PC-3 (cell line): ENCODE measurements at places on chromosomes 5 and 9. TPM values are rescaled to one million over a fixed set of nuclear protein-coding genes. Genes with fewer than 3 reads are reported as not detected.

DNA sequence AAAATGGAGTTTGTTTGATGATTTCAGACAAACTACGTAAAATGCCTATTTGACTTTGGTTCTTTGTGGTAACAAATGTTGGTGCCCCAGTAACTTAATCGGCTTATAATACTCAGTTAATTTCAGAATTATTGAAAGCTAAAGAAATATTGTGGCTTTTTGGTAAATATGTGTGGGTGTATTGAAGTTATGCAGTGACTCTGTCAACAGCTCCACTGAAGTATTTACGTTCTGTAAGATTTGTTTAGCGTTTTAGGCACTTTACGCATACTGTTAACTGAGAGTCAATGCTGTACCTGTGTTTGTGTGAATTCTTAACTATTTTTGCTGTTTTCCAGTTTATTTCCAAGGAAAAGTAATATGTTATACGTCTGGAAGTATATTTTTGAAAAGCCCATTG lies 2.2 kb downstream of the RAD23B start:
- DNase-seq, result no peak

DNA sequence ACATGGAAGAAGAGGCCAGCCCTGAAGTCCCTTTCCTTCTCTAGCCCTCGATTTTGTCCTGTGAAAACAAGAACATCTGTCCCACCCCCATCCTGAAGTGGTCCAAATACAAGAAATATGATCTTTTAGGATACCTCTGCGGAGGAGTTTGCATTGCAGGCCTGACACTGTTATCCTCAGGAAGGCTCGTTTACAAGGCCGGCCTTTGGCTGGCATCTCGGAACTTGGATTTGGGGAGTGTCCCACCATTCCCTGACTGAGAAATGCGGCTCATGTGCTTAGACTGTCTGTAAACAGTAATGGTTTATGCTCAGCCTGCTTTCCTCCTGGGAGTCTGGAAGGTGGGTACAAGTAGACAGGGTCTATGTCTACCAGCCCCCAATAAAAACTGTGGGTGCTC lies 26.4 kb downstream of the WHRN start:
- DNase-seq, result no peak

GRCh38 chr9:128416014-128416413 lies 4.6 kb upstream of the CERCAM start:
- peak; percentile 51 for DNase-seq

DNA sequence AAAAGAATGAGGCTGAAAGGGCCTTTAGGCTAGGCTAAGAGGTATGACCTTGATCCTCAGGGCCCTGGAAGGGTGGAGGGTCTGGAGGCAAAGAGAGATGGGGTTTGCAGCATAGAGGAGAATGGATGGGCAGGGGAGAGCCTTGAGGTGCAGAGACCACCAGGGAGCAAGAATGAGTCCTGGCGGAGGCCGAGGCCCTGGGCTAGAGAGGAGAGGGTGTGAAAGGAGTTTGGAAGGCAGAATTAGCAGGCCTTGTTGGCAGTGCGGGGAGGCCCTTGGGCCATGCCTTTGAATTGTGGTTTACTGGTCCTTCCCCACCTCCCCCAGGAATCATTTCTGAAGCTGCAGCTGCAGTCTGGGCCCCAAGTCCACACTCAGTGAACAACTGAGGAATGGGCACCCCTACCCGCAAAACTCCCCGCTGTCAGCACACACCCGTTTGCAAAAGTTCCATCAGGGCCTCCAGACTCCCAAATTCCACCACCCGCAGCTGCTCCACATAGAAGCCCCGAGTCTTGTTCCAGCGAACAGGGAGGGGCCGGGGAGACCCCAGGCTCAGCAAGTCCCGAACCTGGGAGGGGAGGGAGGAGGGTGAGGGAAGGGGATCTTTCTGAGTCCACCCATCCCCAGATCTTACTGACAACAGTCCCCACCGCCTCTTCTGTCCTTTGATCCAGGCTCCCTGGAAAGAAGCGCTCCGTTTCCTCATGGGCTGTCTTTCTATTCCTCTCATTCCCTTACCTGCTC lies 2.1 kb downstream of the KIF12 start:
- DNase-seq, result no peak

DNA sequence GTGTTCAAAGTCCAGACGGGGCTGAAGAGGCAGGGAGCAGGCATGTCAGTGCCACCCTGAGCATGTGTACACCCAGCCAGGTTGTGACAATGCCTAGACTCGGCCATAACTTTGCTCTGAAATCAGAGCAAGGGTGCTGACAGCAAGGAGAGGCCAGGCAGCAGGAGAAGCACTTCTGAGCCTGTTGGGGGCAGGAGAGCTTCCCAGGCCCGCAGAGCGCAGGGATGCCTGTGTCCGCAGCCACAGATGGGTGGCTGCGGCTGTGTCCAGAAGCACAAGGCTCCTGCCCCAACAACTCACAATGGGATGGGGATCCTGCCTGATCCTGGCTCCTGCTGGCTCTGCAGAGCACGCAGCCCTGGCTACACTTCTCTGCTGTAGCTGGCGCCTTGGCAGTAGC lies 373.9 kb downstream of the CHSY3 start:
- DNase-seq, result no peak

DNA sequence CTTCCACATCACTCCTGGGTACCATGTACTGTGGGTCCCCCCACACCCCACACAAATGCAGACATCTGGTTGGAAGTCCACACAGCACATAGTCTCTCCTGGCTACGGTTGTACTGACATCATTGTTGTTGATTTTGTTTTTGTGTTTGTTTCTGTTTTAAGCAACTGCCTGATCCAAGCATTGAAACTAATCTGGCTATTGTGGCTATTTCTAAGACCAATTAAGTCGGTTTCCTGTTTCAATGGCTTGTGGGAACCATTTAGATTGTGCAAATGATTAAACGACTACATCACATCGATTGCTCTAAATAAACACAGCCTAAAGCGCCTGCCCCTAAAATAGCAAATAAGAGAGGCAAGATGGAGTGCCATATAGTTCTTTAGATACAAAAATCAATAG lies 226.8 kb upstream of the IRX4 start:
- no peak for DNase-seq

GRCh38 chr5:173056783-173057061 lies 570 bp downstream of the CREBRF start:
- DNase-seq, result no peak

- no peak for DNase-seq
Measured at GRCh38 chr5:116386633-116387032, 188.0 kb downstream of the SEMA6A start.

DNA sequence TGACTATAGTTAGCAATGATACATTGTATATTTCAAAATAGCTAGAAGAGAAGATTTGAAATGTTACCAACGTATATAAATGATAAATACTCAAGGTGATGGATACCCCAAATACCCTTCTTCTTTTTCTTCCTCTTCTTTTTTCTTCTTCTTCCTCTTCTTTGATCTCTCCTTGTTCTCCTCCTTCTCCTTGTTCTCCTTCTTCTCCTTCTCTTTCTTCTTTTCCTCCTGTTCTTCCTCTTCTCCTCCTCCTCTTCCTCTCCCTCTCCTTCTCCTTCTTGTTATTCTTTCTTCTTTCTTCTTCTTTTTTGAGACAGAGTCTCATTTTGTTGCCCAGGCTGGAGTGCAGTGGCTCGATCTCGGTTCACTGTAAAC lies 616 bp upstream of the SPEF2 start:
- DNase-seq, result no peak

DNA sequence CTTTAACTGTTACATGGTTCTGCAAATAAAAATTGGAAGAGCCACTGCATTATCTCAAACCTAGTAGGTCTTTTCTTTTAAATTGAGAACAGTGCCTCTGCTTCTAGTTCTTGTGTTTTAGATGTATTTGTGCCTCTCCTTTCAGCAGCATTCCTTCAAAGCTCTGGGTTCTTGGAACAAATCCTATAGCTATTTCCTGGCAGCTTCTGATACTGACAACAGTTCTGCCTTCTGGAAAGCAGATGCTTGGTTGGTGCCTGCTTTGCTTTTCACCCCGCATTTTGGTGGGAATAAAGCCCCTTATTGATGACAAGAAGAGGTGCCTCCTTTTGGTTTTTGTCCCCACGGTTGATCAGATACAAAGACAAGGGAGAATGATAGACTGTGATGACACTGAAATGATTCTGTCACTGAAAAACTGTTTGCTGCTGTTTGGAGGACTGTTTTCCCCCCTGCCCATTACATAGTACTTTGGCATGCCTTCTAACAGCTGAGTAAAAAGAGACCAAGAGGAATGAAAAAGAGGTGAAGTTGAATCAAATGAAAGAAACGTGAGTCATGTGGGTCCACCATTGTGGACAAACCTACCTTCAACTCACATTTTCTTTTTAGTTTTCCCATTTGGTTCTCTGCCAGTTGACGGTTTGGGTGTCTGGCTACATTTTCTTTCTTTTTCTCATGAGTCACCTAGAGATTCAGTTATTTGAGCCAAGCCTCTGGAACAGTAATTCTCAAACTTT lies 5.6 kb downstream of the PTCD2 start:
- DNase-seq, result peak; percentile 51

GRCh38 chr5:14266171-14266570 lies 123.0 kb downstream of the TRIO start:
- DNase-seq, result peak; percentile 26

DNA sequence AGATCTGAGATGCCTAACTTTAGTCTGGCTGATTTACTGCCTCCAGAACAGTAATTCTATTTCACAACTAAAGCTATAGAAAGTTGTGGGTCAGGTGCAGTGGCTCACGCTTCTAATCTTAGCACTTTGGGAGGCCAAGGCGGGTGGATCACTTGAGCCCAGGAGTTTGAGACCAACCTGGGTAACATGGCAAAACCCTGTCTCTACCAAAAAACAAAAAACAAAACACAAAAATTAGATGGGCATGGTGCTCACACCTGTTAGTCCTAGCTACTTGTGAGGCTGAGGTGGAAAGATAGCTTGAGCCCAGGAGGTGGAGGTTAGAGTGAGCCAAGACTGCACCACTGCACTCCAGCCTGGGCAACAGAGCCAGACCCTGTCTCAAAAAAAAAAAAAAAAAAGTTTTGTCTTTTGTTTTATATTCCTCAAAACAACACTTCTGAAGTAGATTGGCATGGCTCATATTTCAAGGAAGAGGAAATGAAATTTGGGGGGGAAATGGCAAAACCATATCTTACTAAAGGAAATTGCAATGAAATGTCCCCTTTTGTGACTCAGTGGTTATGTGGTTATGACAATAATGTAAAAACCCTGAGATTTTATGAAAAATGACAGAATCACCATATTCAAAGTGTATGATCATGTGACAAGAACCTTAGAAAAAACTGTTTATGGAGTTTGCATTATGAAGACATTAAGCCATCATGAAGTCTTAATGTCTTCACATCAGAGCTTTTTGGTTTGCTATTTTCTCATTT lies 16.2 kb downstream of the FNBP1 start:
- DNase-seq, result no peak

- no peak for DNase-seq
Measured at GRCh38 chr9:93661591-93661990, 85.2 kb downstream of the PHF2 start.

DNA sequence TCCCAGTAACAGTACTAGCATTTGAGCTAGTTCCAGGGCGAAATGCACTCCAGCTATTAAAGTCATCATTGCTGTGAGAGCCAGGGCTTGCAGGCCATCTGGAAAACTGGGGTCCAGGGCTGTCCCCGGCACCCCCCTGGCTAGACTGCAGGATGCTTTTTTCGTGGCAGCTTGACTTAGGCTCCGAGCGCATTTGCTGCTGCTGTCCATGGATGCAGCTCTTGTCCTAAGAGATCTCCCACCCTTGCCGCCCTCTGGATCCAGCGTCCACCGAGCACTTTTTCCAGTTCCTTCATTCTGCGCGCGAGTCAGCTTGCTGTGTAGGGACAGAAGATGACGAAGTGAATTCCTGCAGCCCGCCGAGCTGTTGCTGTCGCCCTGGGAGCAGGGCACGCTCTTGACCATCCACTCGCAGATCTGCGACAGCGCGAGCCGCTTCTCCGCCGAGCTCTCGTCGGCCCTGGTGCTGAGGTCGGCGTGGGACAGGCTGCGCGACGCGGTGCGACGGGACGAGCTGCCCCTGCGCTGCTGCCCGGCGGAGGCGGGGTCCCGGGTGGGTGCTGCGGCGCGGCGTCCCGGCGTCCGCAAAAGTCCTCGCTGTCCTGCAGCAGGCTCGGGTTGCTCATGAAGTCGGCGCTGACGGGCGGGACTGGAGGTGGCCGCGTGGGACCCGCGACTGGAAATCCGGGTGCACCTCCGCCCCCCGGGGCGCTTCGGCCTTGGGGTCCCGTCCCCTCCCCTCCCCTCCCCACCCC lies 30.7 kb downstream of the OR2V1 start:
- no peak for DNase-seq

DNA sequence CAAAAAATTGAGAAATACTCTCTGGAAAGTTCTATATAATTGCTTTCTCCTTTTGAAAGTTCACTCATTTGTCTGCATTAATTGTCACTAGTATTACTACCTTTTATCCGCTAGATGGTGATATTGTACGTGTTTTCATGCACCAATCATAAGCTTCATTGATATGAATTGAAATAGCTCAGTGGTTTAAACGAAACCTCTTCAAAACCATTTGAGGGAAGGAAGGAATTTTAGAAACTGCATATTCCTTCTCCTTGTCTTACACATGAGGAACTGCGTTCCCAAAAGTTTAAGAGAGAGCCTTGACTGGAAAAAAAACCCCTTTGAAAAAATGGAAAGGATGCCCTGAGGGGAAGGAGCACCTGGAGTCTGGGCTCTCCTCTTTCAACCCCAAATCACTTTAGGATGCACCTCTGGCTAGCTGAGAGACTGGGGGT lies 98.6 kb downstream of the YTHDC2 start:
- DNase-seq, result peak; percentile 46

DNA sequence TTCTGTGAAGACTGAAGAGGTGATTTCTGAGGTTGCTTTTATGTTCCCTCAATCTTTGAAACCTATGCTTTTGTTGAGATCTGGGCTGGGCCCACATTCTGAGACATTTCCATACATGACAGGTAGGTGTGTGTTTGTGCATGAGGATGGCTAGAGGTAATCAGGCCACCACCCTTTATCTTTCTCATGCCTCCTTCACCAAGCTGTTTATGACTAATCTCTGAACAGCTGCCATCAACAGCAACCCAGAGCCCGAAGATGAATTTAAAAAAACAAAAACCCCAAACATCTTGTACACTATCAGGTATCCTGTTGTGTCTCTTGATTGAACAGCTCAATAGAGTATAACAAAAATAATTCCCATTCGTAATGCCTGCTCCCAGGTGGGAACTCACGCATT lies 12.6 kb upstream of the C5orf46 start:
- DNase-seq, result peak; percentile 57

GRCh38 chr5:121386334-121386733 lies 465.3 kb upstream of the FTMT start:
- no peak for DNase-seq

- DNase-seq, result no peak
Measured at GRCh38 chr5:93208141-93208751, 372.8 kb downstream of the NR2F1-AS1 start.

The RANBP3L gene
- not detected in 2 replicates for total RNA-seq

The NUTM2G gene
- not detected in 2 replicates for total RNA-seq

The SHB gene
- 56.4 and 77.1 TPM in 2 replicates for total RNA-seq

The PFDN1 gene
- total RNA-seq, result 91.9 and 125 TPM in 2 replicates

The DBN1 gene
- 127 and 207 TPM in 2 replicates for total RNA-seq

The CD274 gene
- 3.8 and 5.1 TPM in 2 replicates for total RNA-seq

The KCNV2 gene
- not detected in 2 replicates for total RNA-seq

The MIER3 gene
- total RNA-seq, result 5.8 and 6.5 TPM in 2 replicates

The ATOX1 gene
- 81.4 and 122 TPM in 2 replicates for total RNA-seq
